Stimulated activated CD8-positive, alpha-beta memory T cell treated with anti-CD3 and anti-CD28 coated beads, Interleukin-7, amount 100 ng/mL, for 24 hours (primary cell): ENCODE measurements at places on chromosomes 5 and 9.

GRCh38 chr5:15014809-15015208 lies 143.2 kb upstream of the ANKH start:
- no peak for DNase-seq

GRCh38 chr5:154648706-154649105 lies 106.5 kb upstream of the LARP1 start:
- DNase-seq: no peak

GRCh38 chr5:51691538-51692079 lies 308.4 kb downstream of the ISL1 start:
- no peak for DNase-seq

GRCh38 chr5:175216991-175217390 lies 227.0 kb downstream of the DRD1 start:
- no peak for DNase-seq

- DNase-seq: no peak
These were observed 59.2 kb downstream of the C9orf50 start for GRCh38 chr9:129561594-129562281.

GRCh38 chr5:17021602-17021932 lies 85.5 kb upstream of the MYO10 start:
- no peak for DNase-seq

DNA sequence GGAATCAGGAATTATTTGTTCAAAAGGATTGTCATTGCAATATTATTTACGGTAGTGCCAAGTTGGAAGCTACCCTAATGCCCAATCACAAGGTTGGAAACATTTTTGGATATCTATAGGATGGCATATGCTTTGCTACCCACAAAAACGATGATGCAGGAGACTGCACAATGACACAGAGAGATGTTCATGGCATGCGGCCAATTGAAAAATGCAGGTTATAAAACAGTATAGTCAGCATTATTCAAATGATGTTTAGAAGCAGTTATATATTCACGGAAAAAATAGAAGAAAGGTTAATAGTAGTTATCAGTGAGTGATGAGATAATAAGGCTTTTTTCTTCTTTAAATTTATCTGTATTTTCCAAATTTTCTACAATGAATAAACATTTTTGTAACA lies 5.9 kb upstream of the ACSL6 start:
- no peak for DNase-seq

- DNase-seq: no peak
These were observed 18.4 kb upstream of the ERAP2 start for GRCh38 chr5:96857924-96858323.

DNA sequence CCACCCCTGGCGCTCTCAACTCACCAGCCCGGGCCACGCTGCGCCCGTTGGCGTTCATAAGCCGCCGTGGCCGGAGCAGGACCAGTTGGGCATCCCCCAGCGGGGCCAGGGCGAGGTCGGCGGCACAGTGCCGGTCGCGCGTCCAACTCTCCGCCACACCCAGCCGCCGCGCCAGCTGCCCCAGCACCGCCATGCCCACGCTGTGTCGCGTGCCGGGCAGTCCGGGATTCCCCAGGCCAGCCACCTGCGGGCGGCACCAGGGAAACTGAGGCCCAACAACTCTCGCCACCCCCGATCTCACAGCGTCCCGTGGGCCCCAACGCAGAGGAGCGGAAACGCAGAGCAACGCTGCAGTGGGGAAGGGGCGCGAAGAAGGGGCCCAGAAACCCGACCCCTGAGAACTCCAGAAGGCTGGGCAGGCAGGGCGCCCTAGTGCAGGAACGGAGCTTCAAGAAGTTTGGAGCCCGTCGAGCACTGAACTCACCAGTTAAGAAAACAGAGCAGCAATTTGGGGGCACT lies 453 bp downstream of the PTRH1 start:
- DNase-seq: no peak

GRCh38 chr9:92631452-92632343 lies 38.2 kb downstream of the IPPK start:
- DNase-seq: no peak

- DNase-seq: no peak
These were observed 127.1 kb downstream of the BNC2 start for GRCh38 chr9:16743375-16743774.

DNA sequence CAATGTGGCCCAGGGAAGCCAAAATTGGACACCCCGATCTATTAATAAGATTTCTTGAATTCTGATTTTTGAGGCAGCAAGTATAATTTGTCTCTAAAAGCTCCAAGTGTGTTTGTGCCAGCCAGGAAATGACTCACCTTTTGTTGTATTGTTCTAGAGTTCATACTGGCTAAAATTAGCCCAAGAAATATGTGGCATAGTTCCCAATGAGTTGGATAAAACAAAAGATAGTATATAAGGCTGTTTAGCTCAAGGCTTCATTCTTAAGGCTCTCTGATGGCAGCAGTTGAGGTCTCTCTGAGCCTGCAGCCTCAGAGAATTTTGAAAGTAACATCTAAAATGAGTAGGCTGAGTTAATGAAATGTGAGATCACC lies 21.6 kb downstream of the HMGXB3 start:
- DNase-seq: no peak

- DNase-seq: no peak
These were observed 7.1 kb upstream of the KLF9 start for GRCh38 chr9:70421272-70422180.

- DNase-seq: no peak
These were observed 239.0 kb downstream of the EBF1 start for GRCh38 chr5:158860706-158861105.

GRCh38 chr9:129936222-129936621 lies 101.0 kb downstream of the USP20 start:
- no peak for DNase-seq

- DNase-seq: no peak
These were observed 78.6 kb downstream of the ANXA1 start for GRCh38 chr9:73230251-73230650.

- no peak for DNase-seq
These were observed 178.2 kb upstream of the IRX1 start for GRCh38 chr5:3417376-3417943.

DNA sequence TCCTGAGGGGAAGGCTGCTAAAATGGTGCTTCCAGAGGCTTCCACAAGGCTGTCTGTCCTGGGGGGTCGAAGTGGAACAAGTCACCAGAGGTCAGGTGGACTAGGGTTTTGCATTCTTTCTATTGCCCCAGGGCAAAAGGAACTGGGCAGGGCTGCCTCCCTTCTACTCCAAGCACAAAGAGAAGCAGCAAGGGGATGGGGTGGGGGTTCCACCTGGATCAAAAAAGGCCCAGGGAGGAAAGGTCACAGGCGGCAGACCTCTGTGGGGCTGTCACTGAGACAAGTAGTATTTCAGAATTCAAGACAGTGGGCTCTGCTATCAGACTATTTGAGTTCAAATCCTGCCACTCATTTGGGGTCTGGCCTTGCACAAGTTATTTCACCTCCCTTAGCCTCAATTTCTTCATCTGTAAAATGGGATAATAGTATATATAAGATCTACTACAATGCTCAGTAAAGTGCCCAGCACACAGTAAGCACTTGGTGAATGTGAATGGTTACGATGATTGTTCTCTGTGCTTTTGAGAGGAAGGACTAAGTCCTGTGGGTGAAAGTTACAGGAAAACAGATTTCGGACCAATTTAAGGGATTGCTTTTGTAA lies 1.9 kb upstream of the ARSI start:
- no peak for DNase-seq

DNA sequence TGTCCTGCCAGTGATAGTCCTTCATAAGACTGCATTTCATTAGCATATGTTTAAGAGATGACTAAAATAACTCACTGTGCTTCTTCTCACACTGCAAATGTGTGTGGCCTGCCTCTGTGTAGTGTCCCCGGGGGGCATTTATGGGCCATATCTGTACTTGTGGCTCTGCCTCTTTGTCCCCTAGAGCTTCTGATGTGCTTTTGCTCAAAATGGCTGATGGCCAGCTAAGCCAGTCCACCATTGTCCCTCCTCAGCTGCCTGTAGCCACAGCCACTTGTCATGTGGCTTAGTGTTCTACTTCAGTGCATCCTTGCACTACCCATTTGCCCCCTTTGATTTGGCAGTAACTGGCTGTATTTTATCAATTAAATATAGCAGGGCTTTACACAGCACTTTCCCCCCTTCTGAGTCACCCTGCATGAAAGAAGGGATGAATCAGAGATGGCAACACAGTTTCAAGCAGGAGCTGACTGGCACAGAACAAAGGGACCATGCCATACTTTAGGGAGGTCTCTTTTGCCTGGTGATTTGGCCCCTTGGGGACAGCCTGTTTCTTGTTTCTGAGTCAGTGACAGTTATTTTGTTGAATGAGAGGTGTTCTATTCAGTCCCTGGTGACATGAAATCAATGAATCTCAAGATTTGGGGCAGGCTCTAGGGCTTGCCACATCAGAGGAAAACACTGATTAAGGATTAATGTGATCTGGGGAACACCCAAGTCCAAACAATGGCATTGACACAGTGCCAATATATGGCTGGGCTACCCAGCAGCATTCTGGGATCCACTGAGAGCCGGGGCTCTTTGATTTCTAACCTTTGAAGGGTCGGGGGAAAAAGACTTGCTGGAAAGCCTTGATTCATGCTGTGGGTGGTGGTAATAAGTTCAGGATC lies 245.5 kb downstream of the SMARCA2 start:
- no peak for DNase-seq

- no peak for DNase-seq
These were observed 82.9 kb downstream of the TMEM215 start for GRCh38 chr9:32866273-32866672.

- DNase-seq: no peak
These were observed 159.3 kb downstream of the DMAC1 start for GRCh38 chr9:7640231-7640630.

DNA sequence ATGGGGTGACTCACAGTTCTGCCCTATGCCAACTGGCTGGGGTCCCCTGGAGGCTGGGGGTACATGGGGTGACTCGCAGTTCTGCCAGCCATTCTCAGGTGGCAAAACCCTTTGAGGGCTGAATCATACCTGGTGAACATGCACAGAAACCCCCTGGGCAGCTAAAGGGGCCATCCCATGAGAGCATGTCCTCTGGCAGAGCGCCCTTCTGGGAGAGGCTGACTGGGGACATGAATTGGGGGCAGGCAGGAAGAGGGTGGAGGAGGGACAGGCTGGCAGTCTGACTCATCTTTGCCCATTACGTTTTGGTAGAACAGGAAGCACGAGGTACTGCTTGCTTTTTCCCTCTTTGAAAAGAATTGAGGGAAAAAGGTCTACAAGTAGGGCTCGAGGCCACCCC lies 16.7 kb downstream of the TRAF1 start:
- no peak for DNase-seq

GRCh38 chr9:129146441-129146941 lies 31.6 kb downstream of the IER5L start:
- no peak for DNase-seq

- DNase-seq: no peak
These were observed 491.7 kb downstream of the CCDC171 start for GRCh38 chr9:16044579-16044881.

DNA sequence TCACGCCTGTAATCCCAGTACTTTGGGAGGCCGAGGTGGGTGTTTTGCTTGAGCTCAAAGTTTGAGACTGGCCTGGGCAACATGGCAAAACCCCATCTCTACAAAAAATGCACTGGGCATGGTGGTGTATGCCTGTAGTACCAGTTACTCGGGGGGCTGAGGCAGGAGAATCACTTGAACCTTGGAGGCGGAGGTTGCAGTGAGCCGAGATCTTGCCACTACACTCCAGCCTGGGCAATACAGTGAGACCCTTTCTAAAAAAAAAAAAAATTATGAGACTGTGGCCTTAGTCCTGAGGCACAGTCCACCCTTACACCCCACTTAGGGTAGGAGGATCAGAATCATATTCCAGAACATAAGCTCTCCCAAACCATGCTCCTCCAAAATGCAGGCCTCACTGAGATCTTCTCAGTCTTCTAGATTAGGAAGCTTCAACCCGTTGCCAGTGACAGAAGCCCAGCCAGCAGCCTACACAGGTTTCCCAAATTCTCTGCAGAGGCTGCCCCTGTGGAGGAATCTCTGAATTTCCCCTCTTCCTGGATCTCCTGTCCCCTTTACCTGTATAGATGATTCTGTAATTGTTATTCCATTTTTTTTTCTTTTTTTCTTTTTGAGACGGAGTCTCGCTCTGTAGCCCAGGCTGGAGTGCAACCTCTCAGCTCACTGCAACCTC lies 77.3 kb downstream of the BASP1 start:
- DNase-seq: no peak
